ENCODE measurements at places on chromosomes 5 and 9. TPM values are rescaled to one million over a fixed set of nuclear protein-coding genes. Genes with fewer than 3 reads are reported as not detected.
A peak's percentile ranks its signal among the peaks of the same experiment; 100 is the strongest.

DNA sequence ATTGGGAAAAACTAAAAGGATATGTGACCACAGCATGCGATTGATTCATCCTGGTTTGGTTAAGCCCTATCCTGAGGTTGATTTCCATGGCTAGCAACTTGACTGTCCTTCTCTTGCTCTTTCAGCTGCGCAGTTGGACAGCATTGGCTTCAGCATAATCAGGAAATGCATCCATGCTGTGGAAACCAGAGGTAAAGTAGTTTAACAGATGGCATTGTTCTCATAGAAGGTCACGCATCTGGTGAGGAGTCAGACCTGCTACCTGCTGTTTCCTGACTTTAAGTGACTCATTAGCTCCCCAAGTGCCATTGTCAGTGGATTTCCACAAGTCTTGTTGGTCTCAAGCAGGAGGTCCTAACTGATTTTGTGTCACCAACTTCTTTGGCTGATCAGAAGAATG, 266.9 kb downstream of the ARHGAP26 start:
- DNase-seq: no peak

DNA sequence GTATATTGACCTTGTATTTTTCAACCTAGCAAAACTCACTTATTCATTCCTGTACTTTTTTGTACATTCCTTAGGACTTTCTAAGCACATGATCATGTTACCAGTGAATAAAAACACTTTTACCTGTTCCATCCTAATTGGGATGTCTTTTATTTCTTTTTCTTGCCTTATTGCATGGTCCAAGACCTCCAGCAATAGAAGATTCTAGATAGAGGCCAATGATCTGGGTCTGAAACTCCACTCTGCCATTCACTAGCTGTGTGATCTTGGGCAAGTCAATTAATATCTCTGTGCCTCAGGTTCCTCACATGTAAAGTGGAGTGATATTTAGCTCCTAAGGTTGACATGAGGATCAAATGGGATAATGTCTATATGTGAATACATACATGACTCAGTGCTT, 8.5 kb upstream of the EXOSC2 start:
- no peak for DNase-seq

The SLC6A3 gene
- not detected for total RNA-seq

The TMEM215 gene
- 0.21 TPM for total RNA-seq

DNA sequence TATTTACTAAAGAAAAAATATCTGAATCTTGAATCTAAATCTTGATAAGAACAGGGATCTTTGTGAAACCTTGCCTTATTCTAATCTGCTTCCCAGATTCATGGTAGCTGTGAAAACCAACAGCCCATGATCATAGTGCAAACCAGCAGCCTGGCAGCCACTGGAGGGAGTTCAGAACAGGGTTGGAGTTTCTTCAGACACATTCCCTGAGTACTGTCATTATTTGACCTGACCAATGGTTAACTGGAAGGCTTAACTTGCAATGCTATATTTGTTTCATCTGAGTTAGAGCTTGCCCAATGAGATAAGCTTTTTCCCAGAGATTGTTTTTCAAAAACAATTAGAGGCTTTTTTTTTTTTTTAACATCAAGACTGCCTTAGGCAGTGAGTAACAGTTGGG, 47.8 kb downstream of the LOX start:
- no peak for DNase-seq

The BTNL3 gene
- total RNA-seq: not detected

DNA sequence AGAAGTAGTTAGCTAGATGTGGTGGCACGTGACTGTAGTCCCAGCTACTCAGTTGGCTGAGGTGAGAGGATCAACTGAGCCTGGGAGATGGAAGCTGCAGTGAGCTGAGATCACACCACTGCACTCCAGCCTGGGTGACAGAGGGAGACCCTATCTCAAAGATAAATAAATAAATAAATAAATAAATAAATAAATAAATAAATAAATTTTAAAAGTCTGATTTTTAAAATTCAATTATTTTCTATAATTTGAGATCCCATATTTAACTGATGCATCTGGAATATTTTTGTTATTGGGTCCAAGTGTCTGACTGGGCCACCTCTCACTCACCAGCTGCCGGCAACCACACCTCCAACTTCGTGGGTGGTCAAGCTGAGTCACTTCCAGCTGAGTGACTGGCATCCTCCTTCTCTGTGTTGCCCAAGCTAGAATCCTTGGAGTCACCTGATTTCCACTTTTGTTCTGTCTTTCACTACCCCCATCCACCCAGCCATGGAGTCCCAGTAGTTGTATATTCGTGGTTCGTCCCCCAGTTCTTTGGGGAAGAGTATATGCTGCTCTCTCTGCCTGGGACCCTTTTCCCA, 70.9 kb downstream of the EGFLAM start:
- no peak for DNase-seq

- DNase-seq: no peak
These were observed 82.4 kb downstream of the ARHGAP26 start for GRCh38 chr5:142852416-142853198.

The CDH10 gene
- total RNA-seq: 1.5 TPM

DNA sequence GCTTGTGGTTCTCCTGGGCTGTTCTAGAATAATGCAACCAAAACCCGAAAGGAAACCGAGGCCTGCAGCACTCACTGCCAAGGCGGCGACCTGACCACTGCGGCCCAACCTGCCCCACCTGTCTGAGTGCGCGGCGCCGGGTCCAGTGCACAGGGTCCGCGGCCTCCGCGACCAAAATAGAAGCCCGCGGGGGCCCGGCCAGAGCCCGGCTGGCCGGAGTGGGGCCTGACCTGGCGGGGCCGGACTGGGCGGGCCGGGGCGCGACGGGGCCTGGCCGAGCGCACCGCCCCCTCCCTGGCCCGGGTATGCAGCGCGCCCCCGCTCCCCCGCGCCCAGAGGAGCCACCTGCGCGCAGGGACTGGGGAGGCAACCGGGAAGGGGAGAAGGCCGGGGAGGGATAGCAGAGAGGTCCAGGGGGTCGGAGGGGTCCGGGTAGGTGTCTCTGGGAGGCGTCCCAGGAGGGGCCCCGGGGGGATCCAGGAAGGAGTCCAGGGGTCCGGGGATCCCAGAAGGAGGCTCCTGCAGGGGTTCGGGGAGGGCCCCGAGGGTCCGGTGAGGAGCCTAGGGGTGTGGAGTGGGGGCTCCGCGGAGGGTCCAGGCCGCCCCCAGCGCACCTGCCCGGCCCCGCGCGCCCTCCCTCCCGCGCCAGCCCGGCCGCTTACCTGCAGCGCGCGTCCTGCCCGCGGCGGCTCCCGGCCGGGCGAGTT, 503 bp downstream of the SEMA4D start:
- DNase-seq: no peak

- DNase-seq: no peak
These were observed 12.1 kb upstream of the COL27A1 start for GRCh38 chr9:114143234-114143633.

- DNase-seq: no peak
These were observed 130.4 kb downstream of the PRELID2 start for GRCh38 chr5:145704724-145705123.

GRCh38 chr5:128432913-128433440, 105.1 kb downstream of the FBN2 start:
- no peak for DNase-seq

DNA sequence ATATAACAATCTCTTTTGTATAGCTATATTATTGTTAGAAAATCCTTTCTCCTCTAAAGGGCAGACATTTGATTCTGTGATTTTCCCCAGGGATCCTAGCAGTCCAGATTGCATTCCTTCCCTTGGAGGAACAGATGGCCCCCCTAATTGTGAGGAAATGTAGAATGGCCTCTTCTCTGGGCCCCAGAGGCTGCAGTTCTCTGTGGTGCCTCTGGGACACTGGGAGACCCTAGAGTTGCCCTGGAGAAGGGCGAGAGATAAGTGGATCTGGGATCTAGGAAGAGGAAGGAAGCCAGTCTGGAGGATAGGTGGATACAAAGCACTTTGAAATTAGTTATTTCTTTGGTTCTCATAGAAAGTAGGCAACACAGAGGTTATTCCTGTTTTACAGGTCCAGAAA, 1.9 kb upstream of the HINT2 start:
- DNase-seq: no peak

The RASEF gene
- total RNA-seq: 10.9 TPM

The AP3S1 gene
- total RNA-seq: 159 TPM

DNA sequence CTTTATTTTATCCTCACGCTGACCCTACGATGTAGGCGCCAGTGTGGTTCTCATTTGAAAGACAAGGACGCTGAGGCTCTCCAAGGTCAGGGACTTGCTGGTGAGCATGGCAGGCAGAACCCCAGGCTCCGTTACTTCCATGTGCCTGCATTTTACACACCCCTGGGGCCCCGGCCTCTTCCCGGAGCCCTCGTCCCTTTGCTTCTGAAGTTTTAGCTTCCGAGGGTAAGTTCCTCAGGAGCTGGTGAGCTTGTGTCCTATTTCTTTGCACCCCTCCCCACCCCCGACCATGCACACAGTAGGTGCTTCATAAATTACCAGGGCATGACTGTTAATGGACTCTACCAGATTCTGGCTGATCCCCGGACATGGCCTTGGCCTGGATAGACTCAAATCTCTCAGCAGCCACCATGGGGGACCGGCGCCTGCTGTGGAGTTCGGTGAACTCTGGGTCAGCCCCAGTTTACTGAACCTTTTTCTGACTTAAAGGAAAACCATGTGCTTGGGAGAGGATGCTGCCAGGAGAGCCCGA, 59.3 kb upstream of the RNU6ATAC start:
- DNase-seq: no peak

The SHB gene
- total RNA-seq: 10.4 TPM

DNA sequence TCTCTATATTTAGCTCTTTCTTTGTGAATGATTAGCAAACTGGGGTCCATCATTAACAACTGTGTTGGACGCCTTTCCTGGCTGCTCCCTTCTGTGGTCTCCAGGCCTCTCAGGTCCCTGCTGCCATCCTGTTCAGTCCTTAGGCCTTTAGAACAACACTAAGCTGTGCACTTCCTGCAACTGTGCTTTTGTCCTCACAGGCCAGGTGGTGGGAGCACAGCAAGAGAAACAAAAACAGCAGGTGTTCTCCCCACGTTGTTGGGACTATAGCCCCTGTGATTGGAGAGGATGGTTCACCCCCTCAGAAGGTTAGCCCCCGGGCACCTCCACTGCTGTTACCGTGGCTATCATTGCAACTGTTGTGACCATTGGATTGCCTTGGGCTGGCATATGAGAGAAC, 41.7 kb upstream of the CLINT1 start:
- DNase-seq: no peak

- no peak for DNase-seq
These were observed 515 bp upstream of the AGPAT2 start for GRCh38 chr9:136687721-136688223.

DNA sequence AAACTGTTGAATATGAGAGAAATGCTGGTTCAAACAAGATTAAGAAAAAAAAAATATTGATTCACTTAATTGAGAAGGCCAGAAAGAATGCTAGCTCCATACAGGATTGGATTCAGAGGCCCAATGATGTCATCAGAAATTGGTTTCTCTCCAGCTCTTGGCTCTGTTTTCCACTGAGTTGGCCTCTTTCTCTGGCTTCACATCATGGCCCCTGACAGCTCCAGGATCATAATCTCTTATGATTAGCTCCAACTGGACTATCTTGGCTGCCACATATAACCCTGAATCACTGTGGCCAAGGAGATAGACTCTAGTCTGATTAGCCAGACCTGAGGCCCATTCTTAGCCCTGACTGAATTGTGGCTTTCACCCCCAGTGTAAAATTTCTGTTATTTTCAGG, 244.7 kb upstream of the GRAMD2B start:
- DNase-seq: peak; percentile 64

The PCDHA10 gene
- total RNA-seq: 1.1 TPM

GRCh38 chr9:131259916-131260597, 16.3 kb downstream of the FAM78A start:
- no peak for DNase-seq

The CRB2 gene
- total RNA-seq: 0.42 TPM

The ADRB2 gene
- 3.0 TPM for total RNA-seq

- no peak for DNase-seq
These were observed 13.3 kb downstream of the SLC25A46 start for GRCh38 chr5:110751902-110752762.

GRCh38 chr5:89534331-89534730, 651.3 kb upstream of the MEF2C start:
- no peak for DNase-seq

DNA sequence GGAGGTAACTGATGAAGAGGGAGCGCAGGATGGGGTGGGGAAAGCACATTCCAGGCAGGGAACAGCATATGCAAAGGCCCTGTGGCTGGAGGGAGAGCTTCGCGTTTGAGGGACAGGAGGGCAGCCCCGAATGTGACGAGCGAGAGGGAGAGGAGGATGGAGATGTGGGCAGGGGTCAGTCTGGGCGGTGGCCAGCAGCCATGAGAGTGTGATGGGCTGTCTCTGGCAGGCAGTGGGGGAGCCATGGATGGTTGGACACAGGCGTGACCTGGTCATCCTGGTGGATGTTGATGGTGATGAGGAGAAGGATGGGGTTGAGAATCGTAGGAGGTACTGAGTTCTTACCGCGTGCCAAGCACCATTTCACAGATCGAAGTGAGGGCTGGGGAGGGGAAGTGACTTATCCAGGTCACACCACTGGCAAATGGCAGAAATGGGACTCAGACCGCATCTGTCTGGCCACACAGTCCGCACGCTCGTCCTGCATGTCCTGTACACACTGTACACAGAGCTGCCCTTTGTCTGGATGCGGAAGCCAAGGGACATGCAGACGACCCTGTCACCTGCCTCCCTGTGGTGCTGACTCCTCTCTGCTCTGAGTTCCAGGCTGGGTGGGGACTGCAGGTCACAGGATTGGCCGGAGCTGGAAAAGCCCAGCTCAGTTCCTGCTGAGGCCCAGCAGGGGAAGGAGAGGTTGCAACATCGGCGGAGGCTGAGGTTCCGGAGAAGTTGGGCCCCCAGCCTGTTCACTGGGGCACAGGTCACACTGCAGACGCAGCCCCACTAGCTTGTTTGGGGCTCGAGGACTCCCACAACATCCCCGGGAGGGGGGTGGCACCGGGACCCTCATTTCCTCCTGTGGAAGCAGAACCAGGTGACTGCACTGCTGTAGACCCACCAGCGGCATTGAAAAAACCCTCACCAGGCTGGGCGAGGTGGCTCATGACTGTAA, 165.6 kb upstream of the IER5L start:
- DNase-seq: no peak

The PCDH12 gene
- 14.6 TPM for total RNA-seq

DNA sequence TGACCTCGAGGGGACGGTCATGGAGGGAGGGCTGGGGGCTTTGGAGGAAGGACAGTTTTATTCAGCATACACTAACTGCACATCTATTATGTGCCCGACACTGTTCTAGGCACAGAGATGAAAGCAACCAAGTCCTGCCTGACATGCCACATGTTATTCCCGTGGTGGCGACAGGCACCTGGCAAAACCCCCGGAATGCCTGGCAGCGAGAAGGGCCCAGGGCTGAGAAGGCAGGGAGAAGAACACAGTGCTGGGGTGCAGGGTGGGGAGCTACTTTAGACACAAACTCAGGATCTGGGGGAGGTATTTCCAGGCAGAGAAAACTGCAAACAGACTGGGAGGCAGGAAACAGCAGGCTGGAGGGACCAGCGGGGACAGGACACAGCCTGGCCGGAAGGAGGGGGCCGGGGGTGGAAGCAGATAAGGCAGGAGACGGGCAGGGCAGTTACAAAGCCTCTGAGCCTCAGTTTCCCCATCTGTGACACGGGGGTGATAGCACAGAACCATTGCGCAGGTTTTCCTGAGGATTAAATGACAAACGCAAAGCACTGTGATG, 77.7 kb downstream of the STK10 start:
- DNase-seq: no peak

- DNase-seq: no peak
These were observed 47.4 kb downstream of the POLK start for GRCh38 chr5:75558981-75559632.

The RHOBTB3 gene
- 282 TPM for total RNA-seq

- DNase-seq: no peak
These were observed 5.5 kb downstream of the NKX2-5 start for GRCh38 chr5:173229382-173229959.

Data from urinary bladder (tissue), 4 donors.